Bronchial epithelial cell (primary cell): ENCODE measurements at places on chromosomes 13 and 19.

GRCh38 chr13:30241532-30241931, 65.8 kb downstream of the KATNAL1 start:
- no peak for DNase-seq

GRCh38 chr13:43470610-43471009, 316.2 kb downstream of the ENOX1 start:
- DNase-seq: no peak

DNA sequence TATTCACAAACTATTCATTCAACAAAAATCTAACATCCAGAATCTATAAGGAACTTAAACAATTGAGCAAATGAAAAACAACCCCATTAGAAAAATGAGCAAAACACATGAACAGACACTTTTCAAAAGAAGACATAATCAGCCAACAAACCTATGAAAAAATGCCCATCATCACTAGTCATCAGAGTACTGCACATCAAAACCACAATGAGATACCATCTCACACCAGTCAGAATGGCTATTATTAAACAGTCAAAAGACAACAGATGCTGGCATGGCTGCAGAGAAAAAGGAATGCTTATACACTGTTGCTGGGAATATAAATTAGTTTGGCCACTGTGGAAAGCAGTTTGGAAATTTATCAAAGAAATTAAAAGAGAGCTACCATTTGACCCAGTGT, 487.6 kb downstream of the GPC6 start:
- DNase-seq: no peak

DNA sequence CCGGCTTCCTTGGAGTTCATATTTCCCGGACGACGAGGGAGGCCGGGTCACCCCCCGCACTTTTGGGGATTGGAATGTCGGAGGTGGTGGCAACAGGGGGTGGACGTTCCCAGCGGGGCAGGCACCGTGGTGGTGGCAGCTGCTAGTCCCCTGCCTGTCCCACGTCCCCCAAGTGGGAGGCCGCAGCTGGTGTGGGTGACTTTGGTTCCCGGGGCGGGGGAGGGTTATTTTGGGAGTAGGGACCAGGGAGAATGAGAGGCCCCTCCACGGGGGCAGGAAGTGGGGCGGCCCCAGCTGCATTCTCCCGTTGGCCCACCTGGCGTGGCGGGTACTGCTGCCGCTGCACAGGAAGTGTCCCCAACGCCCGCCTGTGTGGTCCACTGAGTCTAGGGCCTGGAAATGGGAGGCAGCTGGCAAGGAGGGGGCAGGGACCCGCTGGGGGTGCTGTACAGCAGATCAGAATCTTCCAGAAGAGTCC, 11.1 kb upstream of the PLIN3 start:
- no peak for DNase-seq

GRCh38 chr19:44588771-44589112, 24.6 kb upstream of the IGSF23 start:
- DNase-seq: no peak

DNA sequence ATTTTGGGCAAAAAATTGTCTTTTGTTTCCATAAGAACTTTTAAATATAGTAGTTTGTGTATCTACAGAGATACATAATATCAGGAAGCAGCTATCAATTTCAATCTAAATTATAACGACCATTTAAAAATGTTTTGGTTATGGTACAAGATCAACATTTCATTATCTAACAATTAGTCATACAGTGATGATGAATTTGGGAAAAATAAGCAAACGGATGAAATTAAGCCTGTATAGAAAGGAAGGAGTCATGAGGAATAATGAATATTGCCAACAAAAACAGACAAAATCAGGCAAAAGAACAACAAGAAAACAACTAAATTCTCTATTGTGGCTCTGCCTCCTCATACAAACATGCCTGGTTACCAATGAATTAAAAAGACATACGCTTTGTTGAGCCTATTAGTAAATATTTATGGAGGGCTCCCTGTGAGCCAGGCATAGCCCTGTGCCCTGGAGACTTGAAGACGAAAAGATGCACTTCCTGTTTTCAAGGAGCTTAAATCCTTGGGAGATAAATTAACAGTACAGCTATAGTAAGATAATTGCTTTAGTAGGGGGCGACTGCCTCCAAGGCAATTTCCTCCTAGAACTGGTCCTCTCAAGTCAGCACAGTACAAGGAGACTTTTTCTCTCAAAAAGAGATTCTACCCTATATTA, 73.0 kb downstream of the NALCN start:
- no peak for DNase-seq

DNA sequence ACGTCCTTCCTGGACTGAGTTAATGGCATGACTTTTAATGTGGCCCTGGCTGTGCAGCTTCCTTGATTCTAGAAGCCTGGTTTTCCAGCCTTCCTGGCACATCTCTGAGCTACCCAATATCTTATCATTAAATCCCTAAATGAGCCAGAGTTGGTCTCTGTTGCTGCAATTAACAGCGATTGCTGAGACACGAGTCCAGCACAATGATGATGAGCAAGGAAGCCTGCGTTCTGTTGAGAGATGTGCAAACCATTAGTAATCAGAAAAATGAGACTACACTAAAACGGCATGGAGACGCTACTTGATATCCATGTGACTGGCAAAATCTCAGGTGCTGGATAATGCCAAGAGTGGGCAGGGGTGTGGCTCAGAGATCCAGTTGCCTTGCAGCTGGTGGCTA, 26.2 kb downstream of the GPR42 start:
- DNase-seq: no peak

GRCh38 chr13:52393572-52394357, 12.2 kb downstream of the THSD1 start:
- DNase-seq: no peak

- DNase-seq: no peak
Observed at GRCh38 chr13:20514866-20515265, 10.8 kb downstream of the CRYL1 start.

DNA sequence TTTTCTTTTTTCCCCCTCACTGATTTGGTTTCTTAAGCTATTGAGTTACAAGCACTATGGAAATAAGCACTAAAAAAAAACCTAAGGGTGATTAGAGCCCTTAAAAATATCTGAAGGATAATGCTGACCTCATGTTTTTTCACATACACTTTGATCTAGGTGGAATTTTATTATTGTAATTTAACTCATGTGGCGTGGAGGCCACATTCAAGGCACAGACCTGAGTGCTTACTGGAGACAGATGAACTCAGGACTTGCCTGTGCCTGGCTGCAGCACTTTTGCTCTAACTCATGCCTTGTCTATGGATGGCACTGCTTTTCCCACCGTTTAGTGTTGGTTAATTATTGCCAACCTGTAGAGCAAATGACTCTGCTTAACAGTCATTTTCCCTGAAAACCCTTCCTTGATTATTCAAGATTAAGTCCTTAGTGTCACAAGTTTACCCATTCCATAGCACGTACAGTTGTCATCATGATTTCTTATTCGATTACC, 541.4 kb downstream of the GPC6 start:
- no peak for DNase-seq

GRCh38 chr13:42567906-42568305, 6.0 kb upstream of the TNFSF11 start:
- no peak for DNase-seq
